Heart left ventricle (tissue), 16 donors: ENCODE measurements at places on chromosomes 2 and 18.

GRCh38 chr2:3102922-3103569 lies 274.6 kb downstream of the EIPR1 start:
- DNase-seq = no peak

GRCh38 chr2:107385921-107386320 lies 440.8 kb upstream of the RGPD4 start:
- DNase-seq = no peak

DNA sequence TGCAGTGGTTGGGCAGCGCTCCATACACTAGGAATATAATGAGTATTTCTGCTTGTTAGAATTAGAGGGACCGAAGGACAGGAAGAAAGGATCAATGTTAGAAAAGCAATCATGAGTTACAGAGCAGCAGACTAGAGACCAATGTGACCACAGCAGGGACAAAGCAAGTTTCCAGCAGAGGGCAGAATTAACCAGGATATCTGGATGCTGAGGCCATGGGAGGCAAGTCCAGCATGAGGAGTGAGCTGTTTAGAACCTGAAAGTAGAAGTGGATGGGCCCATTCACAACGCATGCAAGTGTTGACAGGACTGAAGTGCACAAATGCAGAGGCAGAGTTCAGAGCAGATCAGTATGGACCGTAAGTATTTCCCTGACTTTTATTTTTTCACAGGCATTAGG lies 910.4 kb upstream of the GYPC start:
- DNase-seq = no peak

DNA sequence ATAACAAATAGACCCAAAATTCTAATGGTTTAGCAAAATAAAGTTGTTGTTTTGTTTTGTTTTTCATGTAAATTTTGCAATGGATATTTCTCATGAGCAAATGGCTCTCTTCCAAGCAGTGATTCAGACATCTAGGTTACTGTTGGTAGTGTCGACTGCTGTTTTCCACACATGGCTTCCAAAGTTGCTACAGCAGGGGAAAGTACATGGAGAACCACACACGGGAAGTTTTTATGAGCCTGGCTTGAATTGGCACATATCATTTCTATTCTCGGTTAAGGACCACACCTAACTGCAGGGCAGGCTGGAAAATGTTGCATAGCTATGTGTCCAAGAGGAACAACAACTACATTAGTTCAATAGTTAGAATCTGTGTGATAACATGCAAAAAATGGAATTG lies 262.1 kb downstream of the GALNT13 start:
- no peak for DNase-seq

DNA sequence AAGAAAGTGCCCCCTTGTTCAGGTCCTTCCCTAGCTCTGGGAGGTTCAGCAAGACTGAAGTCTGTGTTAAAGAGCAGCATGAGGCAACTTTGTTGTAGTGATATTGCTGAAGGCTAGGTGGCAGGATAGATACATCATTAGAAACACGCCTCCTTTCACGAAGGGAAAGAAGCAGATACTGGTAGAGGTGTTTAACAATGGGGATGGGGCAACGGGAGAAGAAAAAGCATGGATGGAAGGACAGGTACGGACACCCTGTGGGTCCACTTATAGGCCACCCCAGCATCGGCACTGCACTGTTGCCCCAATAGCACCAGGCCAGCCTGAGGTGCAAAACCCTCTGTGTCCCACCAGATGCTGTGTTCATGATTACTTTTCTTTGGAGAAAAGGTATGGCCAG lies 3.5 kb upstream of the IGFBP5 start:
- DNase-seq = no peak

GRCh38 chr18:13440277-13441248 lies 222.0 kb downstream of the LDLRAD4 start:
- DNase-seq = no peak

DNA sequence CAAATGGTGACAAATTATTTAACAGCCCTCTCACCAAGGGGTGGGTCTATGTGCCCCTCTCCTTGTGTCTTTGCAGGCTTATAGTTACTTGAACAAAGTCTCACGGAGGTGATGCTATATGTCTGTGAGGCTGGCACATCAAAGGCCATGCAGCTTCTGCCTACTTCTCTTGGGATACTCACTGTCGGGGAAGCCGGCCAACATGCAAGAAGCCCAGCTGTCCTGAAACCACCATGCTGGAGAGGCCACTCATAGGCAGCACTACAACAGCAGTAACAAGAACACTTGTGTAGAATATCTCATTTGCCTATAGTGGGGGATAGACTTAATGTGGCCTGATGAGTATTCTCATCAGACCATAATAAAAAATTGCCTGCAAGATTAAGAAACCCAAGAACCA lies 233.7 kb upstream of the NCKAP5 start:
- no peak for DNase-seq

GRCh38 chr18:27887287-27887686 lies 289.6 kb downstream of the CDH2 start:
- no peak for DNase-seq

DNA sequence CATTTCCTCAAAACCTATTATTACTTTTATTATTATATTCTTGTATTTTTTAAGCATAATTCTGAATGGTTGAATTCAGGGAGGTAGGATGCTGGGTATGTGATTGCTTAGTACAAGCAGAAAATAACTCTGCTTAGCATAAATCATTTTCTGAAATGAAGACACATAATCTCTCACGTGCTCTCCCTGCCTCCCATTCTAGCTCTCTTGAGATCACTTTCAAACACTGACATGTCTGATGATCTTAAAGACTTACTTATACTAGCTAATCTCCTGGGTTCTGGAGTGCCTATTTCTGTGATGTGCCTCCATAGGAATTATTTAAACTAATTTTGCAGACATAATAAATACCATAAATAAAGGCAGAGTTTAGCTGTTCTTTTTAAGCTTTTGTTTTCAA lies 1136.0 kb downstream of the SUCLG1 start:
- no peak for DNase-seq

DNA sequence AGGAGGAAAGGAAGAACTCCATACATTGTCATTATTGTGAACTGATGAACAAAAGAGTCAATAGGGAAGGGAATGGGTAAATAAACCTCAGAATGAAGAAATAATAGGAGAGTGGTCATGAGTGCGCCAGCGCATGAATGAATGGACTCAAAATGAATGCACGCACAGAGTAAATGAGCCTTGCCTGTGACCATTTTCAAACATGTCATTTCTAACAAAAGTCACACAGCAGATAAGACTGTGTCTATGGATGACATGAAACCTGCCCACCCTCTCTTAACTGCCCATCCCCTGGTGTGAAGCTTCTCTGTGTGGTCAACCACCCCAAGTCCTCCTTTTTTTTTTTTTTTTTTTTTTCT lies 121.1 kb upstream of the TEX51 start:
- no peak for DNase-seq

GRCh38 chr2:198628596-198628995 lies 824.2 kb downstream of the PLCL1 start:
- no peak for DNase-seq

DNA sequence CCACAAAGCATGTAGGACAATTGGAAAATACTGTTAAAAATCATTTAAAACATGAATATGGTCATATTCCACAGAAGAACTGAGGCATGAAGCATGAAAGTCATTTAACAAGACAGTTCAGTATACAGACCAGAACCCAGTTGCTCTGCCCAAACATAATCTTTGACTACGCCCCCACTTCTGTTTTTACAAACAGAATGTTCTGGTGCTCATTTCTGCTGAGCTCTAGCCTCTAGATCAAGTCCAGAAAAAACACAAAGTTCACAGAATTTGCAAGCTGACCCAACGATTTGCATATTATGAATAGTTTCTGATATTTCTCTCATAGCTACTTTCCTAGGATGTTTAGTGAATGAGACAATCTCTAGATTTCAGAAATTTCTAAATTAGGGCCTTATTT lies 424.9 kb downstream of the PID1 start:
- no peak for DNase-seq

DNA sequence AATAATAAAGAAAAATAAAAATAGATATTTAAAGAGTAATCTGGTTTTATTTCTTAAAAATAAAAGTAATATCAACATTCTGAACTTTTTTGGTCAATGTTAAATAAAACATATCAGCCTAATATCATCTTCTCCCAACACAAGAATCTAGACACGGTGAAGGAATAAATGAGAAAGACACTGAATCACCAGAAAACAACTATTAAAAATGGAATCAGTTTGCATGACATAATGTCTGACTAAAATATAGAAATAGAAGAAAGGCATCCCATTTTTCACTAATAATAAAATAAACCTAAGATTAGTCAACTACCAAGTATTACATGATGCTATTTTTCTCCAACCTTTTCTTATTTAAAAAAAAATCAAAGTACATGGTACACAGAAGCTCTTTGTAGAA lies 30.8 kb upstream of the TNFAIP6 start:
- no peak for DNase-seq

GRCh38 chr2:162732946-162733698 lies 105.4 kb downstream of the KCNH7 start:
- no peak for DNase-seq

- DNase-seq = no peak
These were observed 52.4 kb downstream of the OSBPL6 start for GRCh38 chr2:178246696-178247095.

DNA sequence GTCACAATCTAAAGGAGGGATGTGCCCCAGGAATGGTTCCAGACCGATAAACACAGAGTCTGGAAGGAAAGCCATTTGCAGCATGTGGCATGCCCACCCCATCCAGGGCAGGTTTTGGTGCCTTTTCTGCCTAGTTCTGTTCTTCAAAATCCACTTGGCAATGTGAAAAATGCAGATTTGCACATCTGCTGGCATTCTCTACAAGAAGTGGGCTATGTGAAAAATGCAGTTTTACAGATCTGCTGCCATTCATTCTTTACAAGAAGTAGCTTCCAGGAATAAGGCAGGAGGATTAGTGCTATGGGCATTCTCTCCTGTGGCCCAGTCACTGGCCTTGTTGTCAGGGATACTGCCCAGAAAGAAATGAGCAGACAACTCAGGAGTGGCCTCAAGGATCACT lies 68.1 kb downstream of the C1D start:
- DNase-seq = no peak

DNA sequence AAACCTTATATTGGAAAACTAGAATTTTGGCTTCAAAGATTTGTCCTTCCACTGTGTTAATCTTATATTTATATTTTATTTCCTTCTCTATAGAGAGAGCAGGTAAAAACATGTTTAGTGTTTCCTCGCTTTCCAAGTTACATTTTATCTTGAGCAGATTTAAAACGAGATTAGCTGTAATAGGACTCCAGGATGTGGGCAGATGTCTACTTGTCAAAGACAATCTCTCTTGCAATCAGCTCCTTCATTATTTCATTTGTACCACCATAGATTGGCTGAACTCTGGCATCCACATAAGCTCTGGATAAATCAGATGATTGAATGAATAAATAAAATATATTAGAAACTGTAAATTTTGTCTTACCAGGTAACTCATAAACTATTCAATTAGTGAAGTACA lies 17.5 kb upstream of the KANSL1L start:
- no peak for DNase-seq

GRCh38 chr2:150169237-150169629 lies 318.2 kb downstream of the RND3 start:
- DNase-seq = peak; percentile 47

GRCh38 chr2:142983174-142983573 lies 105.7 kb downstream of the KYNU start:
- DNase-seq = no peak

DNA sequence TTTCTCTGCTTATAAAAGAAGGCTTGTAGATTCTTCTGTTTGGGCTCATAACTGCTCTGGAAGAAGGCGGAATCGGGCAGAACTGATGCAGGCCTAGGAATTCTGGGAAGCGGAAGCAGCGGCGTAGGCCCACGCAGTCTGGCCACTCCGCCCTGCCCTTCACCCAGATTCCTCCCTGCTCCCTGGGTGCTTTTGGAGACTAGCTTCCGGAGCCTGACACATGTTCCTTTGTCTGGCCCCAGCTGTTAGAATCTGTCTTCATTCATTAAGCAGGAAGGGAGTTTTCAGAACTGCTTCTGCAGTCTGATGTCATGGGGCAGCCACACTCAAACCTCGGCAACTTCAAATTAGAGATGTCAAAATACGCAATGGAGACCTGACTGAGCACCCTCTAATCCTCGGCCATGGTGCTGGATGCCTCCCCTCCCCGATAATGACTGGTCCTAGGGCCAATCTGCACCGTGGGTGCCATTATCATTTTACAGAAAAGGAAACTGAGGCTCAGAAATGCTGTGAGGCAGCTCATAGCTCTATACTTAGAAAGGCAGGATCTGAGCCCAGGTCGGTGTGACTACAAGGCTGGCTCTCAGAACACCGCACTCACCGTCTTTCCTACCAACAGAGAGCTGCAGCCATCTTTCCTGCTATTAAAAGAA lies 275.7 kb downstream of the MYCN start:
- peak; percentile 73 for DNase-seq

DNA sequence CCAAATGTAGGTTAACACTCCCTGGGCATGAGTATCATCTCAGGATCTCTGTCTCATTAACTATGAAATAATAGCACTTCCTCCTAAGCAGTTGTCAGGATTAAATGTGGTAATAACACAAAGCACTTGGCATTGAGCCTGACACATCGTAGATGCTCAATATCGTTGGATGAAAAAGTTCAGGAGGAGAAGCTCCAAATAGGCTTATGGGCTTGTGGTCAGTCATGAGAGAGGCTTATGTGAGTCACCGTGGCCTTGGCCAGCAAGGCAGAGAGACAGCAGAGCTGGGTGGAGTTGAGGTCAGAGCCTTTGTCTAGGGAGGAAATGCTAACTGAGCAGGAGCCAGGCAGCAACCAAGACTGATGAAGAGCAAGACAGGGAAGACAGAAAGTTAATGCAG lies 68.3 kb upstream of the PPM1B start:
- peak; percentile 36 for DNase-seq
